Activated naive CD4-positive, alpha-beta T cell treated with anti-CD3 and anti-CD28 coated beads for 36 hours (primary cell): ENCODE measurements at places on chromosomes 2 and 18. TPM values are rescaled to one million over a fixed set of nuclear protein-coding genes. Genes with fewer than 3 reads are reported as not detected.

LOXL3 gene
- total RNA-seq: 0.41 TPM

DNA sequence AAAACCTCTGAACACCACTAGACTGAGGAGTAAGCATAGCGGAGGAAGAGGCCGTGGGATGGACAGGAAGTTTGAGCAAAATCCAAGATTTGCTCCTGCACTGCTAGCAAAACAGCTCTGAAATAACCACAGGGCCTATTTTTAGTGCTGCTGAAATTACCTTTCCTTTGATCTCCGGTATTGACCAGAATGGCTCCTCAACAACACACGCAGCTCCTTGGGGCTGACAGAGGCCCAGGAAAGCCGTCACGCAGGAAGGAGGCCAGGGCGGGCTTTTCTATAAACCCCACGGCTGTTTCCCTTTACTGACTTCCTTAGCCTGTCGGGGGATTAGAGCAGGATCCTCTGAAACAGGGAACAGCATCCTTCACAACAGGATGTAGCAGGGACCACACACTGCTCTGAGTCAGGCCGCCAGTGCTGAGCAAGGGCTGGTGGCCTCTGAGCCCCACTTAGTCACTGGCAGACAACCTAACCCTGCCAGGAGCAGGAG is 80.8 kb upstream of the LCLAT1 start:
- peak; percentile 74 for DNase-seq

GRCh38 chr18:30775629-30776028 is 266.9 kb downstream of the DSC3 start:
- no peak for DNase-seq

TUBA3E gene
- not detected for total RNA-seq

- no peak for DNase-seq
Observed at GRCh38 chr18:45522371-45522770, 92.9 kb upstream of the SLC14A2 start.

GRCh38 chr2:126761256-126761980 is 105.5 kb downstream of the GYPC start:
- DNase-seq: no peak

UGT1A6 gene
- total RNA-seq: not detected

GRCh38 chr2:177000061-177000714 is 212.4 kb upstream of the HNRNPA3 start:
- DNase-seq: no peak

DNA sequence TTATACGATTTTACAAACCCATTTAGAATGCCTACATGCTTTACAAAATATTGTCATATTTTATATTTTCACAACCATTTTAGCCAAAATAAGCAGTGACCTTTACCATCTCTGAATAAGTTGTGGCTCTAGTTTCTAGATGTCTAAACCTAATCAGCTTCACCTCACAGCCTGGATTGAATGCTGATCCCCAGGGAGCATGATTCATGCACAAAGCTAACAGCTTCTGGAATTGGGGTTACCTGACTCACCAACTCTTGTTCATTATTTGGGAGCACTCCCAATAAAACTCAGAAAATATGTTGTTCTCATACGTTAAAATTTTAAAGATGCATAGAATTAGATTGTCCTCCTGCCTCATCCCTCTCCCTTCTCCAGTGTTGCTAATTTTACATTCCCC is 611.7 kb upstream of the NETO1 start:
- DNase-seq: no peak

ZNF516 gene
- 8.4 TPM for total RNA-seq

GRCh38 chr2:191626497-191627151 is 51.3 kb upstream of the NABP1 start:
- DNase-seq: no peak

- DNase-seq: no peak
Observed at GRCh38 chr2:218605432-218605831, 2.3 kb upstream of the PLCD4 start.

GRCh38 chr2:156703642-156704041 is 267.5 kb downstream of the GPD2 start:
- no peak for DNase-seq

- DNase-seq: peak; percentile 20
Observed at GRCh38 chr2:208407667-208408066, 1.1 kb downstream of the PTH2R start.

DNA sequence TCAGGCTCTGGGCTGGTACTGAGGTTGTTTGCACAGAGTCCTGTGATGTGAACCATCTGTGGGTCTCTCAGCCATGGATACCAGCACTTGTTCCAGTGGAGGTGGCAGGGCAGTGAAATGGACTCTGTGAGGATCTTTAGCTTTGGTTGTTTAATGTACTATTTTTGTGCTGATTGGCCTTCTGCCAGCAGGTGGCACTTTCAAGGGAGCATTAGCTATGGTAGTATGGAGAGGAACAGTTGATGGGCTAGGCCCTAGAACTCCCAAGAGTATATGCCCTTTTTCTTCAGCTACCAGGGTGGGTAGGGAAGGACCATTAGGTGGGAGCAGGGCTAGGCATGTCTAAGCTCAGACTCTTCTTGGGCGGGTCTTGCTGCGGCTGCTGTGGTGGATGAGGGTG is 257.0 kb upstream of the GYPC start:
- DNase-seq: peak; percentile 47

- DNase-seq: no peak
Observed at GRCh38 chr2:99940963-99941362, 201.4 kb downstream of the AFF3 start.

DNA sequence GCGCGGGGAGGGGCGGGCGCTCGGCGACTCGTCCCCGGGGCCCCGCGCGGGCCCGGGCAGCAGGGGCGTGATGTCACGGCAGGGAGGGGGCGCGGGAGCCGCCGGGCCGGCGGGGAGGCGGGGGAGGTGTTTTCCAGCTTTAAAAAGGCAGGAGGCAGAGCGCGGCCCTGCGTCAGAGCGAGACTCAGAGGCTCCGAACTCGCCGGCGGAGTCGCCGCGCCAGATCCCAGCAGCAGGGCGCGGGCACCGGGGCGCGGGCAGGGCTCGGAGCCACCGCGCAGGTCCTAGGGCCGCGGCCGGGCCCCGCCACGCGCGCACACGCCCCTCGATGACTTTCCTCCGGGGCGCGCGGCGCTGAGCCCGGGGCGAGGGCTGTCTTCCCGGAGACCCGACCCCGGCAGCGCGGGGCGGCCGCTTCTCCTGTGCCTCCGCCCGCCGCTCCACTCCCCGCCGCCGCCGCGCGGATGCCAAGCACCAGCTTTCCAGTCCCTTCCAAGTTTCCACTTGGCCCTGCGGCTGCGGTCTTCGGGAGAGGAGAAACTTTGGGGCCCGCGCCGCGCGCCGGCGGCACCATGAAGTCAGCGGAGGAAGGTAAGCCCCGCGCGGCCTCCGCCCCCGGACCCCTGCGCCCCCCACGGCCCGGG is at the start of gene NFATC1:
Gene NFATC1, plus strand, starts transcription at position 170 of the 644 bp plus-strand sequence. Its CDS starts 295 bp downstream, at position 465.
- DNase-seq: peak; percentile 92

DNA sequence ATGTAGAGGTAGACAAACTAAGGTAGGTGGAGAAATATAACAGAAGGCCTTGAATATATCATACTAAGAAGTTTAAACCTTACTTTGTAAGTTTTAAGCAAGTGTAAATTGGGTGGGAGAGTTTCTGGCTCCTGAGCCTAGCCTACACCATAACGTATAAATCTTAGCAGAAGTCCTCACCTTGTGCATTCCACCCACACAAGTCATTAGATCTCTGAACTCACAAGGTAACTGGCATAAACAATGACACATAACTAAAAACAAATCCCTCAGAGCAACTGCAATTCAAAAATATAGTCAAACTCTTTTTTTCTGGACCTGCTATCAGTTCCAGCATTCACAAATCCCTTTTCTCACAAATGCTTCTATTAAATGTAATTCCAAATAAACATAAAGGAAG is 9.4 kb downstream of the REV1 start:
- DNase-seq: no peak

DNA sequence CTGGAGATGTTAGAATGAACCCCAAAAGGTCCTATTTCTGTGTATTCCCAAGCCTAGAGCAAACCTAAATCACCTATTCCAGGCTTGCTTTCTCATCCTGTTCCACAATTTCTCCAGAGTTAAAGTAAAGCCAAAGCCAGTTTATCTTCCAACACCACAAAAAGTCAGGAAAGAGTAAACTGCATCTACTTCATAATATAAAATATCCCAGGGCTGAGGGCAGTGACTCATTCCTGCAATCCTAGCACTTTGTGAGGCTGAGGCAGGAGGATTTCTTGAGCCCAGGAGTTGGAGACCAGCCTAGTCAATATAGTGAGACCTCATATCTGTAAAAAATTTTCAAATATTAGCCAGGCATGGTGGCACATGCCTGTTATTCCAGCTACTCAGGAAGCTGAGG is 241.4 kb downstream of the CDH20 start:
- DNase-seq: no peak

DCC gene
- not detected for total RNA-seq

- peak; percentile 20 for DNase-seq
Observed at GRCh38 chr18:23377669-23378301, 75.3 kb upstream of the RIOK3 start.

DNA sequence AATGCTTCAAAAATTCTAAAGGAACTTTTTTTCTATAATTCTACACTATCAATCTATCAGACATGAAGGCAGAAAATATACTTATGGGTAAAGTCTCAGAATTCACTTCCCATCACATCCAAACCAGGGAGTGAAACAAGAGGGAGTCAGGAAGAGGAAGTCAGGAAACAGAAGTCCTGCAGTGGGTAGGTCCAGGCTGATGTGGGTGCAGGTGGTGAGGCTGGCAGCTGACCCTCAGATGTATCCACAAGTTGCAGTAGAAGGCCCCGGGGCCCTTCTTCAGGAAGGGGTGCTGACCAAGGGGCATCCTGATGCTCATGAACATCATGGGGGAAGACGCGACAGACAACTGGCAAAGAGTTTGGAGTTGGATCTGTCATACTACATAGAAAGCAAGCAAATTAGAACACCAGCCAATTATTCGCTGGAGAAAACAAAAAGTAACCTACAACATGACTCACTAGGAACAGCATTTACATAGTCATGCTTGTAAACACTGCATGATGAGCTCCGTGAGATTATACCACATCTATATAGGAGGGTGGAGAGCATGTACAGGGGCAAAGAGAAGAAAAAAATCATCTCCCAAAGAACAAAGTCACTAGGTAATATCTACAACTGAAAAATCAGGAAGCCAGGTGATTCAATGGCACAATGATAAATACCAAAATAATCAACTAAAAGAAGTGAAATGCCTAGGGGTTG is 4.2 kb downstream of the UXS1 start:
- DNase-seq: no peak

GRCh38 chr2:85681372-85681763 is 12.8 kb upstream of the GNLY start:
- DNase-seq: no peak

DNA sequence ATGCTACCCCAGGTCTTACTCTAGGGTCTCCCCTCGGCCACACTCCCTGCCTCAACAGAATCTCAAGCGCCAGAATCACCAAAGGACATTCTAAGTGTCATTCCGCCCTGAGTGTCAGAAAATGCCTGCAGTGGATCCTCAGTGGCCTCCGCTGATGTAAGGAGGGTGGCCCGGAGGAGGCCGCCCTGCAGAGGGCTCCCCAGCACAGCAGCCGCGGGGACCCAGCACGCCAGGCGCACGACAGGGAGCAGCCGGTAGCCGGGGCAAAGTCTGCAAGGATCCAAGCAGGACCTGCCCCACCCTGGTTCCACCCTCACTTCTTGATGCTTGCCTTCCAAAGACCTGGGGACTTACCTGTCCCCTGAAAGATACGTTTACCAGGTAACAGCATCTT is 54.2 kb upstream of the ID2 start:
- no peak for DNase-seq

GRCh38 chr2:159202568-159203071 is 83.9 kb downstream of the WDSUB1 start:
- DNase-seq: no peak

ASAP2 gene
- 0.14 TPM for total RNA-seq

- DNase-seq: no peak
Observed at GRCh38 chr18:22912835-22913234, 20.3 kb upstream of the RBBP8 start.

CYP27A1 gene
- not detected for total RNA-seq

- DNase-seq: no peak
Observed at GRCh38 chr2:83323038-83323437, 1136.0 kb downstream of the SUCLG1 start.

DNA sequence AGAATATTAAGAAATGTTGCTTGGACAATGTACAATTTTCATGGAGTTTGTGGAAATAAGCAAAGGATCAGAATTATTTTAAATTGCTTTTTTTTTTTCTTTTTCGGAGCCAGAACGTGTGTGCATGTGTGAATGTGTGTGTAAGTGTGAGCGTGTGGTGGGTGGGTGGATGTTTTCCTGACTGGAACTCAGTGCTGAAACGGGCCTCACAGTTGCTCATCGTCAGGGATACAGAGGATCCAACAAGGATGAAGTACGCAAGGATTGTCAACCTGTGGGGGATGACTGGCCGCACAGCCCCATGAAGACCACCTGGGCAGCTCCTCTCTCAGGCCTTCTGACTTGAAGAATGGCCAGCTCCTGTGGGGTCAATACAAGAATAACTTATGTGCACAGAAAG is 17.5 kb downstream of the IL1B start:
- DNase-seq: no peak

- no peak for DNase-seq
Observed at GRCh38 chr18:46338205-46338604, 234.0 kb downstream of the HAUS1 start.

- no peak for DNase-seq
Observed at GRCh38 chr18:37321582-37322491, 243.8 kb downstream of the CELF4 start.

SERPINB4 gene
- not detected for total RNA-seq

- DNase-seq: no peak
Observed at GRCh38 chr2:222747526-222748160, 76.2 kb downstream of the MOGAT1 start.

DNA sequence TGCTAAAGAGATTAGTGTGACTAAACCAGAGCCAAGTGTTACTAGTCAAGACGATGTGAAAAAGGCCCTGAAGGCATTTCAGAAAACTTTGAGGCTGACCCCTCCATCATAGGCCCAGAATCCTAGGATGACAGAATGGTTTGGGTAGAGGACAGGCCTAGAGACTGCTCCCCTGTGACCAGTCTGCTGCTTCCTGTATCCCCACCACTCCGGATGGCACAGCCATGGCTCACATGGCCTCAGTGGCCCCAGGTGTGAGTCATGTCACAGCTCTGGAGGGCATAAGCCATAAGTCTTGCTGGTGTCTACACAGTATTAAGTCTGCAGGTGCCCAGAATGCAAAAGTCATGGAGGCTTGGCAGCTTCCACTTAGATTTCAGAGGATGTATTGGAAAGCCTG is 12.4 kb upstream of the STAT1 start:
- no peak for DNase-seq

GRCh38 chr2:234745347-234745746 is 206.5 kb upstream of the SH3BP4 start:
- DNase-seq: no peak

RFX8 gene
- 0.64 TPM for total RNA-seq

DNA sequence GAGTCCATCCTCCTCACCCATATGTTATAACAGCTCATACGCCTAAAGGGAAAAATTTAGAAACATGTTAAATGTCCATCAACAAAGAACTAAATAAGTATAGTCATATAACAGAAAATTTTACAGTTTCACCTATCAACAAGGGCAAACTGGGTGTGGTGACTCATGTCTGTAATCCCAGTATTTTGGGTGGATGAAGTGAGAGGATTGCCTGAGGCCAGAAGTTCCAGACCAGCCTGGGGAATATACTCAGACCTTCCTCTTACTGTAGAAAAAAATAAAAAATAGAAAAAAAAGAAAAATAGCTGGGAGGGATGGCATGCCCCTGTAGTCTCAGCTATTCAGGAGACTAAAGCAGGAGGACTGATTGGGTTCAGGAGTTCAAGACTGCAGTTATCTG is 48.3 kb upstream of the GULP1 start:
- no peak for DNase-seq

CD302 gene
- 0.35 TPM for total RNA-seq
